M059J (cell line): ENCODE measurements at places on chromosomes 12 and 14. TPM values are rescaled to one million over a fixed set of nuclear protein-coding genes. Genes with fewer than 3 reads are reported as not detected.
A peak's percentile ranks its signal among the peaks of the same experiment; 100 is the strongest.

DNA sequence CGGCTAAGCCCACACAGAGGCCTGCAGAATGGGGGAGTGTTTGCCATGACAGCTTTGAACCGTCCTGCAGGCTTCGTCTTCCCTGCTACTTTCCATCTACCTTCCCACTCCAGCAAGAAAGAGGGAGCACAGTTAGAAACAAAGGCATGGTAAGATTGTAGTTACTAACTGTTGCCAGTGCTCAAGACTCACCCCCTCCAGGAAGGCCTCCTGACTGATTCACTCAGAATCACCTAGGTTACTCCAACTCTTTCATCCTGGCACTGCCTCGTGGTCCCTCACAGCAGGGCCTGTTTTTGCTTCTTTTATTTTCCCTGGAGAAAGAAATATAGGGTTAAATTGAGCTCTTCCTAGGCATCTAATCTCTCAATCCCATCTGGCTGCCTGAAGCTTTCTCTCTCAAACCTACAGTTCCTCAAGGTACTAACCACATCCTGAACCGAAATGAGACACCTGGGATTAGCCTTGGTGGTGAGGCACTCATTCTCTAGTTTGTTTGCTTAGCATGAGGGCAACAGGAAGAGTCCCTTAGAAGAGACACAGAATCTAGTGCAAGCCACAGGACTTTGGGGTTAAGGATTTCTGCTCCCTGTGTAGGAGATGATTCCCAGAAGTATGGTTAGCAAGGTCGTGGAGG is 7.8 kb downstream of the GALNT6 start:
- DNase-seq: peak; percentile 61

The TIMELESS gene
- 6.5 and 11.9 TPM in 2 replicates for total RNA-seq

DNA sequence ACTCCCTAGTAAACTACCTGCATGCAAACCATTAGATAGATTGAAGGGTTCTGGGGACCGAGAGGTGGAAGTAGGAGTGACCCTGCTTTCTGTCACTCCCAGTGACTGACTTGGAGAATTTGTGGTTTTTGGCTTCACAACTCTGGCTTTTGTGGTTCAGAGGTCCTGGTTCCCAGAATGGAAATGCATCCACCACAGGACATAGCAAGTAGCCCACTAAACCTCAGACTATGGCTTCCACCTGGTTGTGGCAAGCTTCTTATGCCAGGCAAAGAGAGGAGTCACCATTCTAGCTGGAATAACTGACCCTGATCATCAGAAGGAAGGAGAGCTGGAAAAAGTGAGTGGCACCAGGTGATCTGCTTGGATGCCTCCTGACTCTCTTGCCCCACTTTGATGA is 162.4 kb upstream of the TMEM260 start:
- peak; percentile 5 for DNase-seq

DNA sequence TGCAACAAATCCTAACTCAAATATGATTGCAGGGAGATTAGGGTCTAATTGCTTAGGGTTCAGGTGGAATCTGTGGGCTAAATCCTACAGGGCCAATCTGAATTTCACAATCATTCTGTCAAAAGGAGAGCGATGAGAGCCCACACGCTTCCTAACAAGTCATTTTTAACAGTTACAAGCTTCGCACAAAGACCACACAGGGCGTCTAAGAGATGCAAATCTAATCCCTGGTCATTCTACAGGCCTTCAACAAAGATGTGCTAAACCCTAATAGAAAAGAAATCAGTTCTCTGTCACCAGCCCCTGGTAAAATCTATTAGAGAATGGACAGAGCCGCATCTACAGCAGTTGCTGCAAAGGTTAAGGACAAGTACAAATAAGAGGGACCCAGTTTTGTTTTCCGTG is 15.3 kb downstream of the NKX2-1 start:
- DNase-seq: no peak

GRCh38 chr12:107126796-107127481 is 33.6 kb upstream of the CRY1 start:
- peak; percentile 14 for DNase-seq

The TMTC2 gene
- 0.05 and 0.57 TPM in 2 replicates for total RNA-seq
